ENCODE measurements at places on chromosomes 6 and 20.
A peak's percentile ranks its signal among the peaks of the same experiment; 100 is the strongest.

DNA sequence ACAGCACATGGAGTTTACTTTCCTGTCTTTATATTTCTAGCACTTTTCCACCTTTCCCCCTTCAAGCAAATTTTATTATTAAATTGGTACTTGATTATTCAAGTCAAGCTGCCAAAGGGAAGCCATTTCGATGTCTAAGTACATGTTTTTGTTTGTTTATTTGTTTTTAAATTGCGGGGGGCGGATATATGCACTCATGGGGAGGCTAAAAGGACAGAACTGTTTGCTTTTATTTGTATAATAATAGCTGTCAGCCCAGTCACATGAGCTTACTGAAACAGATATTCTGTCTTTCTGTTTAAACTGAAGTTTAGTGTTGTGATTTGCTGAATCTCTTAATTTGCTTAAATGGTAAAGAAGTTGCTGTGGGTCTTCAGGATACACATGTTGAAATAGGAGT, 49.6 kb upstream of the PLCG1 start:
- DNase-seq = no peak

DNA sequence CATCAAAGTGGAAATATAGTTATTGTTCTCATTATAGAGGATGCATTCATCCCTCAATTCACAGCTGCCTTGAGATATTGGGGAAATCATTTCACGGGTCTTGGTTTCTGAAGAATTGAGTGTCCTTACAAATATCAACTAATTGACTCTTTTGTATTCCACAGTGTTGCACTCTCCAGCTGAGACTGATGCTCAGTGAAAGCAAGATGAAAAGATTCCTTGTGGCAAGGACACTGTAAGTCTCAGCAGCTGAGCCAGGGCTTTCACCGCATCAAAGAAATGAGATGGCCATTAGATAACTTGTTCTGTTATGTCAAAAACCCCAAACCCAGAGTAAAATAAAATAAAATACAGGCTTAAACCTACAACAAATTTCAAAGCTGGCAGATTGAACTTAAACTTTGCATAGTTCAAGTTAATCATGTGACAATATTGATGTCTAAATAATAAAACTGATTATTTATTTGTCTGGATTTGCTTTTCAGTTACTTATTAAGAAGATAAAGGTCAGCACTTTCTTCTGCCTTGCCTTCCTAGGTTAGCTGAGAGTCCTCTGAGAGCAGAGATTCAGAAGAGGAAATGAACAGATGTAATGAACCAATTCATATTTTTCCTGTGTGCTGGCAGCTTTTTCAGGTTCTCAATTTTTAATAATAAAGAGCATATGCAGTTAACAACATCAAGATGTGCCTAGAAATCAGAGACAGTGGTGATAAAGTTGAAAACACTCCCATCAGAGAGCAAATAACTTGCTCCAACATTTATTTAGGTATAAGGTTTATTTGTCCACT, 82.4 kb upstream of the SMLR1 start:
- peak; percentile 28 for DNase-seq

- no peak for DNase-seq
Measured at GRCh38 chr6:12873691-12874090, 157.1 kb downstream of the PHACTR1 start.

GRCh38 chr6:73644941-73645591, 8.7 kb downstream of the SLC17A5 start:
- DNase-seq = no peak

DNA sequence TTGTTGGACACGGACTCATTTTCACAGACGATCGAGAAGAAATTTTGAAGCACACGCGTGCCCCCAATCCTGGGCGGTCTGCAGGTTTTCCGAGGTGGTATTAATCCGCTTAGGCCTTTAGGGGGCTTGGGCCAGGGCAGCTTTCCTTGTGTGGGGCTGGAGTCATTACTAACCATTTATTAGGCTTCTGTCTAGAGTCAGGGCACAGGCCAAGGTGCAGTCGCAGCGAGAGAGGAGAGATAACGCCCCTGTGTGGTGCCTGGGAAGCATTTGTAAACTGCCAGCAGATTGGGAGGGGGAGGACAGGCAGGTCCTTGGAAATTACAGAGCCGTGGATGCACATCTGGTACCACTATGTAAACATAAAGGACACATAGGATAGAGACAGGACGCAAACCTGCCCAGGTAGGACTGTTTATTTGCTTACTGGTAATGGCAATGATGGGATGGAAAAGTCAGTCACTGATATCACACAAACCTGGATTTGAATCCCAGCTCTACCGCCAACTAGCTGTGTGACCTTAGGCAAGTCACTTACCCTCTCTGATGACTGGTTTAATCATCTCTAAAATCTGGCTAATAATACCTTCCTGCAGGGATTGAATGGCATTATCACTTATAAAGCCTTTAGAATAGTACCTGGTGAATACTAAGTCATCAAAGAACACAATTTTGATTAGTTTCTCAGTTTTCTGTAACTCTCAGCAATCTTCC, 76.4 kb downstream of the TMEM242 start:
- DNase-seq = no peak

- peak; percentile 54 for DNase-seq
Measured at GRCh38 chr6:72792692-72793091, 170.8 kb downstream of the KCNQ5 start.

DNA sequence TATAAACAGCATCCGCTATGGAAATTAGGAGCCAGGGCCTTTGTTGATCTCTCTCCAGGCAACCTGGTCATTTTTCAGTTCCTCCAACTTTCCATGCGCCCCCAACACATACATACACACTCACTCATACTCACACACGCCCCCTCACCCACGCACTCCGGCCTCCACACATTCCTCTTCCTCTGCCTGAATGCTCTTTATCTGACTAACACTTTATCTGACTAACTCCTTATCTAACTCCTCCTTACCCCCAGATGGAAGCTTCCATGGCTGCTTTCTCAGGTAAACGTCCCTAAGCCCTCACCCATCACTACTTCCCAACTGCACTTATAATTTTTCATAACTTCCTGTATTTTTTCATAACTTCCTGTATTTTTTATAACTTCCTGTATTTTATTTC, 17.4 kb downstream of the CASS4 start:
- DNase-seq = peak; percentile 73

- DNase-seq = peak; percentile 18
Measured at GRCh38 chr6:77092971-77093370, 370.3 kb downstream of the HTR1B start.

DNA sequence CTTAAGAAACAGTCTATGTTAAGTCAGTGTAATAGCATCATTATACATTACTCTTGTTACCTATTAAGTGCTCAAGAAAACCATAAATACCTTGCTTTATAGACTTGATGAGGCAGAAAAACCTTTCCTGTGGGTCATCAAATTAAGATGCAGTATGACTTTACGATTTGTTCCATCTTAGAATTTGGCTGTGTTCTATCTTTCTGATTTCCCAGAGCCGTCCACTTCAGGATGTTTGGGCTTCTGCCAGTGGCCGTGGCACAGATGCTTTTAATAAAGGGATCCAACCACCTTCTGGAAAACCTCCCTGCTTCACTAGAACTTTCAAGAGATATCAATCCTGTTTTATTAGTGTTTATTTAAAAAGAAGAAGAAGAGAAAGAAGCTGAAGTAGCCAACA, 71.2 kb downstream of the PDE7B start:
- peak; percentile 93 for DNase-seq

GRCh38 chr6:159056432-159056831, 11.6 kb upstream of the TAGAP start:
- no peak for DNase-seq

DNA sequence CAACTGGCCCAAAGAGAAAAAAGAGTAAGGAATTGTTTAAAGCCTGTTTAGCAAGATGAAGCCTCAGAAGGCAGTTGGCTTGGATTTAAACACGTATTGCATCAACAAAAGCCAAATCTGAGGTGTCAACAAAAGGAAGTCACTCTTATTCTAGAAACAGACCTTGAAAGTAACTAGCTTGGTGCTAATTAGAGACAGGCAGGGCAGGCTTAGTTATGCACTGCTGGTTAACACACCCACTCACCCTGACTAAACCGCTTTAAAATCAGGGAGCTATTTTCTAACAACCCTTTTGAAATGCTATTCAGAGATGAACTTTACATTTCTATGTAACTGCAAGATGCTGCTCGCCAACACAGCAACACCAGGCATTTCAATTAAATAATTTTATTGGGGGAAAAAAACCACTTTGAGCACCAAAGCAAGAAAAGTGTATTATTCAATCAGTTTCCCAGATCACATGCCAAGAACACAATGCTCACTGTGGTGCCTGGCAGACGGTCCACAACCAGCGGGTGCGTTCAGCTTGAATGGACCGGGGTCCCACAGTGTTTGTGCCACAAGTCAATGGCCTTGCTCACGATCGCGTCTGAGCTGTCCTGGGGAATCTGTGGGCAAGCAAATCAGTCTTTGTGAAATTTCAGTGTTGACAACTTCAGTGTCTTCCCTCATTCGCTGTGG, 23.6 kb downstream of the TBC1D7 start:
- DNase-seq = peak; percentile 13

DNA sequence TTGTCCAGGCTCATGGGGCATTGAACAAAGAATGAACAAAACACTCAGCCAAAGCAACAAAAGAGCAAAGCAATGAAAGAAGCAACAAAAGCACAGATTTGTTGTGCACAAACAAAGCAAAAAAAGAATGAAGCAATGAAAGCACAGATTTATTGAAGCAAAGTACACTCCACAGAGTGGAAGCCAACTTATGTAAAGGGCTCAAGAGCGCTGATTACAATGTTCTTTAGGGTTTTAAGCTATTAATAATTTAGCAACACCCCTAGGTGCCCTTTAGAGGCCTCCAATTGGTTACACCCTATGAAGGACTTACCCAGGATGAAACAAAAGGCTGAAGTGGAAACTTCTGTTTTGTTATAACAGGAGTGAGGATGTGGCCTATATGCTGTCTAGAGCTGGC, 179.2 kb upstream of the PROKR2 start:
- DNase-seq = no peak

DNA sequence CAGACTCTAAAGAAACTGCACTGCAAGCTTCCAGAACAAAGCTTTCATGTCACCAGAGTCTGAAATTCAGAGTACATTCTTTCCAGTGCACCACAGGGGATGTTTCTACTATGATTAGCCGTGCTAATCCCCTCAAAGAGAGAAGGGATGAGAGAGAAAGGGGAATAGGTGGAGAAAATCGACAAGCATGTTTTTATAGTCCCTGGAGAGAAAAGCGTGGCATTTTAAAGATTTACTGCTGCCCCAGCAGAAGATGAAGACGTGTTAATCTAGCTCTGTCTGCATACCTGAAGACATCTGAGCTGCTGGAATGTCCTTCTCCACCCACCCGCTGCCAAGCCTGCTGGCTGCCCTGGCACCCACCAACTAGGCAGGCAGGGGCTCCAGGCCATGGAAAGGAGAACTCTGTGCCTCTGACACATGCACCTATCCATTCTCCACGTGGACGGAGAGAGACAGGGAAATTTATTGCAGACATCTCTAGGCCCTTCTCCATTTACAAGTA, 4.1 kb downstream of the MYLK4 start:
- no peak for DNase-seq

DNA sequence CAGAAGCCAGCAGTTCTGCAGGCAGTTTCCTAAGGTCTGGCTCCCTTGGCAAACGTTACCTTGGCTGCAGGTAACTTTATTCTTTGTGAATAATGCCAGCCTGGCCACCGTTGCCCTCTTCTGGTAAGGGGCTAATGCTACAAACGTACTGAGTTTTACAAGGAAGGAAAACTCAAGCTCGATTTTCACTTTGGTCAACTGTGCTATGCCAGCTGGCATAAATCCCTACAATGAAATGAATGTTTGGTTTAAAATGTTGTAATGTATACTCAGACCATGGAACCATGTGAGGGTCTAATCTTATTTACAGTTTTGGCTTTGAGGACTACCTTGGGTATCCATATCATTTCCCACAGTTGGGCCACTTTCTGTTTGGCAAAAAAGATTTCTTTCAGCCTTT, 101.4 kb downstream of the SLX4IP start:
- DNase-seq = peak; percentile 25

DNA sequence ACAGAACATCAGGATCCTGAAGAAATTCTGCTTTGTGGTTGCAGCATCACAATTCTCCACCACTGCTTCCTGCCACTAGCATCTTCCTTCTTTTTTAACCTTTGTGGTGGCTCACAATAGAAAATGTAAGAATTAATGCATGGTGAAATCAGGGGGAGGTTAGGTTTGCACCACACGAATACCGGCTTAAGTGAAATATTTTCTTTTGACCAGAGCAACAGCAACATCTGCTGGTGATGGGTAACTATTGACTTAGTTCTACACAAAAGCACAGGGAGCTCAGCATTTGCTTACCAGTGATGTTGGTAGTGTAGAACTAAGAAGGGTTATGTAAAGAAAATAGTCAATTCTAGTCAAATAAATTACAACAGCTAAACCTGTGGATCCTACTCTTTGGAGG, 280.5 kb downstream of the SYNE1 start:
- peak; percentile 21 for DNase-seq

- no peak for DNase-seq
Measured at GRCh38 chr6:90350689-90351554, 54.3 kb upstream of the BACH2 start.

GRCh38 chr20:37207171-37207570, 27.8 kb upstream of the MROH8 start:
- no peak for DNase-seq

DNA sequence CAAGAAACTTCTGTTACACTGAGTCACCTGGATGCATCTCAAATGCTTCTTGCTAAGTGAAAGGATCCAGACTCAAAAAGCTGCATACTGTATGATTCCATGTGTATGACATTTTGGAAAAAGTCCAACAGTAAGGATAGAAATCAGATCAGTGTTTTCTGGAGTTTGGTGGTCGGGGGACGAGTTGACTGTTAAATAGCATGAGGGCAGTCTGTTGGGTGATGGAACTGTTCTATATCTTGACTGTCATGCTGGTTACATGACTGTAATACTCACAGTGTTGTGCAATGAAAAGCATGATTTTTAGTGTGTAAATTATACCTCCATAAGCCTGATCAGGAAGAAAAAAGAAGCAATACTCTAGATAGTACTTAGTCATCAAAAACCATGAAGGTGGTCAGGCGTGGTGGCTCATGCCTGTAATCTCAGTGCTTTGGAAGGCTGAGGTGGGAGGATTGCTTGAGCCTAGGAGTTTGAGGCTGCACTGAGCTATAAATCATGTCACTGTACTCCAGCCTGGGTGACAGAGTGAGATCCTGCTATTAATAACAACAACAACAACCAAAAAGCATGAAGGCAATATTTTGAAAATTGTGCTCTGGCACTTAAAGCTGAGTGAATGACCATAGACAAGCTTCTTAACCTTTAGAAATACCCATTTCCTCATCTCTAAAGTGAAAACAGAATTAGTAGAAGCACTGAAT, 30.5 kb upstream of the SASH1 start:
- DNase-seq = peak; percentile 59

GRCh38 chr6:136396908-136397307, 107.3 kb upstream of the BCLAF1 start:
- DNase-seq = no peak

DNA sequence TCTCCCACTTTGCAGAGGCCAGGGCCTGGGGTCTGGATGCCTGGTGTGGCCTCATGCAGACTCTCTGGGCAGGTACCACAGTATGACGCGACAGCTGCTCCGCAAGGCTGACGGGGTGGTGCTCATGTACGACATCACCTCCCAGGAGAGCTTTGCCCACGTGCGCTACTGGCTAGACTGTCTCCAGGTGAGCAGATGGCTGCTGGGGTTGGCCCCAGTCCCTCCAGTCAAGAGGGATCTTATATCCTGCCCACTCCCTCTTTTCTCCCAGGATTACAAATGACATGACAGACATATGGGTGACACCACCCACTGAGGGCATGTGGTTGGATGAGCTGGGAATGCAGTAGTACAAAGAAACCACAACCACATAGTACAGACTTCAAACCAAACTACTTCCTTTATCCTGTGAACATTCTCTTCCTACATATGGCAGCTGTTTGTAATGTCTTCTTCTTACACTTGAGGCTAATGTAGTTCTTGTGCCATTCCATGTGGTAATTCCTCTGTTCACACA, 29.9 kb downstream of the RAB44 start:
- peak; percentile 44 for DNase-seq

All from fibroblast of skin of abdomen (primary cell).